ENCODE measurements at places on chromosomes 13 and 19. TPM values are rescaled to one million over a fixed set of nuclear protein-coding genes. Genes with fewer than 3 reads are reported as not detected.

ZFP82 gene
- total RNA-seq: 5.5 TPM

ZNF415 gene
- 0.29 TPM for total RNA-seq

MIA gene
- total RNA-seq: not detected

PTPRH gene
- 0.22 TPM for total RNA-seq

KIR2DL1 gene
- not detected for total RNA-seq

TIMM13 gene
- total RNA-seq: 42.7 TPM

GJA3 gene
- not detected for total RNA-seq

TMEM259 gene
- 61.7 TPM for total RNA-seq

ZSCAN1 gene
- not detected for total RNA-seq

ZNF560 gene
- total RNA-seq: 0.07 TPM

SIAH3 gene
- not detected for total RNA-seq

GPR32 gene
- not detected for total RNA-seq

FSD1 gene
- 16.0 TPM for total RNA-seq

RETN gene
- not detected for total RNA-seq

FFAR3 gene
- total RNA-seq: not detected

AP2S1 gene
- 185 TPM for total RNA-seq

OLFM4 gene
- total RNA-seq: not detected

FGF9 gene
- not detected for total RNA-seq

PRSS57 gene
- not detected for total RNA-seq

ONECUT3 gene
- not detected for total RNA-seq

STARD13 gene
- 42.8 TPM for total RNA-seq

C5AR1 gene
- total RNA-seq: not detected

IGFL1 gene
- not detected for total RNA-seq

KANK3 gene
- 9.3 TPM for total RNA-seq

GSX1 gene
- total RNA-seq: not detected

FUT6 gene
- total RNA-seq: not detected

RGL3 gene
- total RNA-seq: 2.9 TPM

PRODH2 gene
- not detected for total RNA-seq

TEX26 gene
- not detected for total RNA-seq

CRYL1 gene
- 32.4 TPM for total RNA-seq

SLITRK6 gene
- total RNA-seq: not detected

KIR2DL4 gene
- total RNA-seq: not detected

LRRC25 gene
- not detected for total RNA-seq

CD209 gene
- total RNA-seq: not detected

LSR gene
- 0.36 TPM for total RNA-seq

ZNF575 gene
- total RNA-seq: 0.27 TPM

NKPD1 gene
- total RNA-seq: under 0.01 TPM

SH3GL1 gene
- 81.8 TPM for total RNA-seq

KRTDAP gene
- total RNA-seq: not detected

DHRS12 gene
- 3.1 TPM for total RNA-seq

CEACAM20 gene
- total RNA-seq: not detected

PLVAP gene
- total RNA-seq: 3.6 TPM

CEACAM5 gene
- total RNA-seq: not detected

LRRC63 gene
- not detected for total RNA-seq

ZNF578 gene
- total RNA-seq: 3.5 TPM

SERTM1 gene
- total RNA-seq: 0.86 TPM

COPE gene
- total RNA-seq: 146 TPM

IGFLR1 gene
- 1.1 TPM for total RNA-seq

ZNF432 gene
- total RNA-seq: 8.5 TPM

ATP4B gene
- total RNA-seq: not detected

KLK3 gene
- total RNA-seq: not detected

KIR2DL3 gene
- not detected for total RNA-seq

COMP gene
- total RNA-seq: not detected

SGTA gene
- 68.1 TPM for total RNA-seq

C19orf67 gene
- not detected for total RNA-seq

ZSCAN4 gene
- total RNA-seq: not detected

S1PR4 gene
- total RNA-seq: 0.27 TPM

TSSK6 gene
- total RNA-seq: 0.57 TPM
